Sigmoid colon (tissue), 7 donors: ENCODE measurements at places on chromosomes 3 and 15. TPM values are rescaled to one million over a fixed set of nuclear protein-coding genes. Genes with fewer than 3 reads are reported as not detected.

GRCh38 chr15:74461847-74462511, 1.0 kb upstream of the UBL7 start:
- no peak for DNase-seq

DNA sequence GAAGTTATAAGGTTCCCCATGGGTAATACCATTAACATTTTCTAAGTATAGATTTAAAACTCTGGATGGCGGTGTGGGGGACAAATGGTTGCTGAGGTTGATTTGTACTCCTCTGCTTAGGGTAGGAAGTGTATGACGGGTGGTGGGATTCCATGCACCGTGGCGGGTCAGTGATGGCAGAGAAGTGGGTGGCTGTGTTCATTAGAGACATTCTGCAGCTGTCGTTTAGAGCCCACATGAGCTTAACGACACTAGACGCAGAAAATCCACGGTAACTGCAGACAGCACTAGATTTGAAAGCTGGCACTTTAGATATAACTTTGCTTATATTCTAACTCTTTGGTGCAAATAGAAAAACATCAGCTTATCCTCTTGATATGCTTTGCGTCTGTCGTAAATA, 37.5 kb downstream of the SGO1 start:
- no peak for DNase-seq

DNA sequence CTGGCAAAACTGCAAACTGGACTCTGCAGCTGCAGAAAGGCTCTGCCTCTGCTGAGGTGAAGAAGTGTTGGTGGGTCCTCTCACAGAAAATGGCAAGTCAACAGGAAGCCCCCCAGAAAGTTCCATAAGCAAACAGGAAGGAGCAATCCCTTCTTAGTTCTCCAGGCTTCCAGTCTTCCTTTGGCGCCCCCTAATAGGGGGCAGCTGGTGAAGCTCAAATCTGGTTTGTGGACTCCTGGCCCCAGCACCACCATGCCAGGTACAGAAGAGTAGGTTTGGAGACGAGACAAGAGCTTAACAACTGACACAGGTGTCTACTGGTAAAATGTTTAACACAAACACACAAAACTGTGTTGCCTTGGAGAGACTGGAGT, 35.5 kb downstream of the LEO1 start:
- DNase-seq, result no peak

GRCh38 chr15:57821826-57822225, 115.3 kb downstream of the POLR2M start:
- no peak for DNase-seq

GRCh38 chr3:190076136-190076535, 44.6 kb downstream of the P3H2 start:
- DNase-seq, result no peak

DNA sequence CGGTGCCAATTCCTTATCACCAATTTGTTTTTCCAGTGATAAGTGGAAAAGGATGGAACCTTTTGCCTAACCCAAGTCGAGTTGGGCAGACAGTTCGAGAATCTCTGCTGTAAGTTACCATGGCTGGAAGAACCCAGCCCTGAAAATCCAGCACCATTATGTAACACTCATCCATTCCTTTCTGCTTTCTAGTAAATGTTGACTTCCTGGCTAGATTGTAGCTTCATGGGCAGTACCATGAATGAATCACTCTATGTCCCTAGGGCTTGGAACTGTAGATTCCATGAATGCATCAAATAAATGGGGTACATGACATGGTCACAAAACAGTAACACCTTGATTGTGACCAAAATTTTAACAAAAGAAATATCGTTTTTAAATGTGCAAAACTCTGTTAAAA, 14.0 kb downstream of the CHCHD4 start:
- no peak for DNase-seq

DNA sequence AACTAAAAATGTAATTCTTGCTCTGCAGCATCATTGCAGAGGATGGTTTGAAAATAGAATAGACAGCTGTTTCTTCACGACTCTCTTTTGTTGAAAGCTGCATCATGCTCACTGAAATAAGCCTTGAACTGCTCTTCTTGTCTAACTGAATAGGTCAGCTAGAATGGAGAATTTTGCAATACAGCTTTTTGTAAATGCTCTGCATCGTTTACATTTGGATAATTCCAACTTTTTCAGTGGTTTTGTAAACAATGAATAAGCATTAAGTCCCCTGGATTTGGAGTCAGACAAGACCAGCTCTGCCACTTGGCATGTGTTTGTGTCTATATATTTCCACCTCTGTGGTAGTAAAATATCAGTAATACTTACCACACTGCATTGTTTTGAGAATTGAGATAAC, 95.2 kb downstream of the PLSCR2 start:
- DNase-seq, result no peak

DNA sequence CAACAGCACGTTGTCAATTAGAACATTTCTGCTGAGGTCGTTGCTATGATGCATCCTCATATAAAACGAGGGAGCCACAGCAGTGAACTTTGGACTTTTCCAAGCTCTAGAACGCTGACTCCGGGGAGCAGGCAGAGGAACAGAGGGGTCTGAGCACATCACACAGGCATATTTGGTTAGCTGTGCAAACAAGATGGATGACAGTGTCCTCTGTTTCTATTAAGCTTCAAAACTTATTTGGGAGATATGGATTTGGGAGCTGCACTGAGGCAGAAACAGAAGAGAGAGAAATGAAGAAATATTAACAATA, 278.0 kb upstream of the TBL1XR1 start:
- no peak for DNase-seq

- DNase-seq, result no peak
Observed at GRCh38 chr3:157103280-157103679, 56.7 kb downstream of the CCNL1 start.

- DNase-seq, result no peak
Observed at GRCh38 chr3:31808143-31808720, 172.8 kb downstream of the OSBPL10 start.

- DNase-seq, result no peak
Observed at GRCh38 chr3:197430934-197431333, 124.8 kb downstream of the BDH1 start.

- no peak for DNase-seq
Observed at GRCh38 chr3:170055209-170055608, 17.4 kb downstream of the GPR160 start.

GRCh38 chr3:58179235-58180098, 31.3 kb downstream of the DNASE1L3 start:
- DNase-seq, result no peak

- DNase-seq, result no peak
Observed at GRCh38 chr3:33355611-33356010, 78.4 kb downstream of the FBXL2 start.

GRCh38 chr3:58243976-58244585, 6.5 kb downstream of the ABHD6 start:
- no peak for DNase-seq

GRCh38 chr3:25603703-25604102, 61.0 kb downstream of the TOP2B start:
- DNase-seq, result no peak

SOX14 gene
- polyA plus RNA-seq, result not detected

DZIP1L gene
- polyA plus RNA-seq, result not detected

ZXDC gene
- 14.4 TPM for polyA plus RNA-seq

ROPN1 gene
- 0.44 TPM for polyA plus RNA-seq

CORO2B gene
- polyA plus RNA-seq, result 1.2 TPM

SPTBN5 gene
- 2.3 TPM for polyA plus RNA-seq

TIGIT gene
- 7.9 TPM for polyA plus RNA-seq

SNTN gene
- not detected for polyA plus RNA-seq
